ENCODE measurements at places on chromosomes 3 and 15.

DNA sequence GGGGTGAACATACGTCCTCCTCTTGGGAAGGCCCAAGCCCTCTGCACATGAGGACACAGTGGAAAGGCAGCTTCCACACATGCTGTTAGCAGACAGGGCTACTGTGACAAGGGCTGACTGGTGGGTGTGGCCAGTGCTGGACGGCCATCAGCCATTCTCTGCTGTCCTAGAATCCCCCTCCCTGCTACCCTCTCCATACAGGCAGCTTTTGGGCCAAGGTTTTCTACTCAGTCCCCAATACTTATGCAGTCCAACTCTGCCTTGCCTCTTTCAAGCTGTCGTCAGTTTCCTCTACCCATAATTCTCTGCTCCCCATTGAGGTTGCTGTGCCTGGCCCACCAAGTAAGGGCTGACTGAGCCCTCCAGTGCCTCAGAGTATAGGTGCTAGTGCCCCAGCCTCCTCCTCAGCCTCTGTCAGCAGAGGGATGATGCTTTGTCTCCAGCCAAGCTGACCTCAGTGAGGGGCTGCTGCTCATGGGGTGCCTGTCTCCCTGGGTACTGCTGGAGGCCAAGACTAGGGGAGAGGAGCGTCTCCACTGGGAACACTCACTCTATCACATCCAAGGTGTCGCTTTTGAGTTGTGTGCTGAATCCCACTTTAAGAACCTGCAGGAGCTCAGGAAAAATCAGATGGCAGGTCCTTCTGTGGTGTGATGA, 2.8 kb downstream of the LOXL1 start:
- DNase-seq = no peak

DNA sequence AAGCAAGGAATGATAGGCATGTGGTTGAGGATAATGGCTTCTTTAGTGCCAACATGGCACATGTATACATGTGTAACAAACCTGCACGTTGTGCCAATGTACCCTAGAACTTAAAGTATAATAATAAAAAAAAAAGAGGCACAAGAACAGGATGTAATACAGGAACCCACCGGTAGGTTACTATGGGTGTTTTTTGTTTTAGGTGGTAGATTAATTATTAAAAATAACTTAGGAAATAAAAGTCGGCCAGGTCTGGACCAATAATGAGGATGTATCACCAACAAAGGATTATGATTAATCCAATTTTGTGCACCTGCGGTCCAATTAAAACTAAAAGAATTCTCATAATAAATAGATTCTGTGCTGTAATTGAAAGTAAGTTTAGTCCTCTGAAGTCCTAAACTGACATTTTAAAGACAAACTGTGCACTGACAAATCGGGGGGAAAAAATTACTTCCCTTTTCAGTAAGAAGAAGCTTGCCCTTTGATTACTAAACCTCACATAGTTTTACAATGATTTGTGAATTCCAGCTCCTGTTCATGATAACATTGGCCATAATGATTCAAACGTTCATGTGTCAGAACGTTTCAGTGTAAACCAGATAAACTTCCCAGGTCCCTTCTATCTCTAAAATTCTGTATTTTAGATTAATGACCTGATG, 62.2 kb downstream of the CASR start:
- no peak for DNase-seq

DNA sequence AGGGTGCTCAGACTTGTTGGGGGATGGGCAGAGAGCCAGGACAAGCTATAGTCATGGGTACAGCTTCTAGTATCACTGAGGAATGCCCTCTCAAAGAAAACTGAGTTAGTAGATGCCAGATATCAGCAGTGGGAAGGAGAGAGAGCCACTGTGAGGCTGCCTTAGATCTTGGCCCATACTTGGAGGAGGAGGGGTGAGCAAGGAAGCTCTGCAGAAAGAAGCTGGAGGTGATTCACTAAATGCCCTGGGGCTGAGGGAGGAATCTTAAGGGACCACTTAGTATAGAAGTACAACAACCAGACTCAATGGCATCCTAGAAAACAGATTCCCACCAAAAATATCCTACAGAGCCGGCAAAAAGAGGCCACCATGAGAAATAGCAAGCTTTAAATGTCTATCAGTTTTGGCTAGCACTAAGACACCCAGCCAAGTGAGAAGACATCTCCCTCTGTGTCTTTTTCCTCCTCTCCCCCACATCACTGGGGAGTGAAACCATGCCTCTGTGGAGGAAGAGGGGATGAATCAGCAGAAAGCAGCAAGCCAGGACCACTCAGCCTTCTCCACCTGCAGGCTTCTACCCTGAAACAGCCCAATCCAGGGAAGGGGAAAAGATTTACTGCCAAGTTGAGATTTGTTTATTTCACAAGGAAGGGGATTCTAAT, 282.5 kb upstream of the STT3B start:
- no peak for DNase-seq

DNA sequence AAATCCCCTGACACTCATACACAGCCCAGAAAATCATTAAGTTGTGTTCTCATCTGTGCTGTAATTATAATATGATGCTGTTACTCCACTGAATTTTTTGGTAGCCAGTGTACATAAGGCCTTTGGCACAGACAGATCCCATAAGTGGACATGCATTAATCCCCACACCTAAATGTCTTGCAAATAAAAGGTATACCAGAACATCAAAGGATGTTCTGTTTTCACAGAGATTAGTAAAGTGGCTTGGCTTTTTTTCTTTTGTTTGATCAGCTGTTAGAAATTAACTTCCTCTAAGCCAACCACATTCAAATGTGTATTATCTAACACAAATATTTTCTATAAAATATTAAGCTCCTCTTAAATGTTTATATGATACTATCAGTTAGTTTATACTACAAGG, 2.7 kb downstream of the SST start:
- no peak for DNase-seq

DNA sequence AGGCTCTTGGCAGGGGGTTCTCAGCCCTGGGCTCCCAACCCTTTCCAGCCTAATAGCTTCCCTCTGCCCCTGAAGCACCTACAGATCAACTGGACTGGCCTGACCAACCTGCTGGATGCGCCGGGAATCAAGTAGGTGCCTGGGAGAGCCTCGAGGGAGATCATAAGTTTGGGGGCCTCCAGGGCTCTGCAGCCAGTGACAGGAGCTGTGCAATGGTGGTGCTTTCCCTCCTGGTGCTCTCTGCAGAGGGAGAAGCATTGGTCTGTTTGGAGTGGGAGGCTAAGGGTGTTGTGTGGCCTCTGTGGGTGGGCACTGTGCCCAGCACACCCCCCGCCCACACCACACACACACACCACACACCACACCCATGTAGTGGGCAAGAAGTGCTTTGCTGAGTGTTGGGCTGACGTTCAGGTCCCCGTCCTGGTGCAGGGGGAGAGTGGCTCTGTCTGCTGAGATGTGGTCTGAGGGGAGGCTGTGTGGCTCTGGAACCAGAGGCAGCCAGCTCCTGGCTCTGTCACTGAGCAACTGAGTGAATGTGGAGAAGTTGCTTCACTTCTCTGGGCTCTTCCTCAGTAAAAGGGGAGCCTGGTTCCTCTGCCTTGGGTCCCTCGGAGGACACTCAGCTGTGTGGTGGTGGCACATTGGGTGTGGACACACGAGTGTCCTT, 26.3 kb downstream of the ESYT3 start:
- no peak for DNase-seq

DNA sequence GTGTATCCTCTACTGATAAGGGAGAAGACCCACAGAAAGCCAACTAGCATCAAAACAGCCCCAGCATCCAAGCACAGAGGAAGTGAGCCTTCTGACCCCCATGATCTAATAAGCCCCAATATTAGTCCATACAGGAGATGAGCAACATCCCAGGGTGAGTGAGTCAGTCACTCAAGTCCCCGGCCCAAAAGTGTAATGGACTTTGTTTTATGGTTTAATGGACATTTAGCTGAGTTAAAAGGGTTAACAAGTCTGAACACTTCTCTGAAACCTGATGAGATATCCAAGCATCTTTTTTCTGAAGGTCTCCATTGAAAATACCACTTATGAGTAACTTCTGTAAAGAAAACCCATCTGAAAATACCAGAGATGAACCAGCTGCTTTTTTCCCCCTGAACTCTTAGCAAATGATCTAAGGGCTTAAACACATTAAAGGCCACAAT, 115.6 kb downstream of the GREM1 start:
- DNase-seq = no peak

DNA sequence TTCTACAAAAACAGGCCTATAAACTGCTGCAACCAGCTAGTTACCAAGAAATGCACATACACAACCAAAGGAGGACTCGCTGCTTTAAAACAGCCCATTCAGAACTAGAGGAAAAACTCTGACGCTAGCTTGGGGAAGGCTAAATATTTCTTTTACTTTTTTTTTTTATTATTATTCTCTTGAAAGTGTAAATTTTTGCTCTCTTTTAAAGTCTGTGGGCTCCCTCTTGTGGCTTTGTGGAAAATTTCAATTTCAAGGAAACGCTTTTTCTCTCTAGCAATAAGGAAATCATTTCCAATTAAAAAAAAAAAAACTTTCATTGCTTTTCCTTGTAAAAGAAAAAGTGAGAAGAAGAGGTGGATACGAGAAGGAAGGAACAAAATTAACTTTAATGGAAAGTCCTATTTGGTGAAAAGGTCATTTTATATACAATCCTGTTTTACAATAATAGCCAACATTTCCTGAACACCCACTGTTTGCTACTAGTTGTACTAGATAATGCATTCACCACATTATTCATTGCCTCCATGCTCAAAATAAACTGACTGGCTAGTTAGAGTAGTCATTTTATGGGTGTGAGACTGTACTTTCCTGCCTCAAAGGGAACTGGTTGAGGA, 51.2 kb upstream of the SAMMSON start:
- DNase-seq = no peak

- no peak for DNase-seq
Measured at GRCh38 chr15:97317163-97317562, 643.3 kb upstream of the ARRDC4 start.
